ENCODE measurements at places on chromosomes 1 and 21.

DNA sequence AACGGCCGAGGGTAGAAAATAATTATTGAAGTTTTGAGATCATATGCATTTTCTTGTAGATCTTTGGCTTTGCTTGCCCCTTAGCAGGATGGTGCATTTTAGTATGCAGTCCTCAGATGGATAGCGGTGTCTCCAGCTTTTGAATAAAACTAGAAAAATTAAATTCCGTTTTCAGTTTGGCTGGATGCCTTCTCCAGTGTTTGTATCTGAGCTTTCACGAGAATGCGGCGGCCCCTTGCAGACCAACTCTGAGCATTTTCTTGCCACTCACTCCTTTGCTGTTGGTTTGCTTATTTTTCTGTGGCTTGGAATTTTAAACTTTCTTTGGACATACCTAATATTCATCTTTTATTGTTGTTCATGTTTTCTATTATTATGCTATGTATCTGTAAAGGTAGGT is 192.6 kb downstream of the NFIA start:
- DNase-seq: no peak

DNA sequence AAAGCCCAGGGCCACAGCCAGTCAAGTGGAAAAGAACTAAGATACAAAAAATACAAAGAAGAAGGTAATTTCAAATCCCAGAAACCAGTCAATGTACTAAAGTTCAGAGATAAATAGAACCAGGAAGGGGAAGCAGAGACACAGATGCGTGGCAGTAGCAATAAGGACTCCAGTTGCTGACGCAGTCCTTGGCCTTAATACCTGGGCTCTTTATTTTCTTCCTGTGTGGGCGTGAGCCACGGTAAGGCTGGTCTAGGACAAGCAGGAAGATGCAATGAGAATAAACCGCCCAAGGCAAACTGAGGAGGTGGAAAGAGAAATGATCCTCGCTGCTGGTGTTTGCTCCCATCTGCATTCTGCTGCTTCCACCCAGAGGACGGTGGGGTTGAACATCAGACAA is 65.6 kb upstream of the PLXNA2 start:
- DNase-seq: no peak

- no peak for DNase-seq
Measured at GRCh38 chr1:12067900-12068821, 5.1 kb downstream of the TNFRSF8 start.

DNA sequence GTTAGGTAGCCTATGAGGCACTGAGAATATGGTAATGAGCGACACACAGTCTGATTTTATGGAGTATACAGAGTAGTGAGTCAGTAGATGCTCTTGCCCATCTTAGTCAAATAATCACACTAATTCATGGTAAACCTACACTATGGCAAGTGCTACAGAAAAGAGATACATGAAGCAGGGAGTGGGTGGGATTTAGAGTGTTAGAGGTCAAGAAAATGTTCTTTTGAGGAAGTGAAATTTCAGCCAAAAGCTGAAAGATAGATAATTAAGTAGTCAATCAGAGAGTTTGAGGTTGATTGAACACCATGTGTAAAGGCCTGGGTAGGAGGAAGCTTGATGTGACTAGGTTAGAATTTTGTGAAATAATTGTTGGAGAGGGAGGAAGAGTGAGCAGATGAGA is 14.7 kb downstream of the MDM4 start:
- DNase-seq: no peak

GRCh38 chr21:42538479-42539275 is 25.0 kb downstream of the SLC37A1 start:
- DNase-seq: no peak

- DNase-seq: no peak
Measured at GRCh38 chr1:11345971-11346715, 73.1 kb downstream of the UBIAD1 start.
